ENCODE measurements at places on chromosomes 7 and 10. TPM values are rescaled to one million over a fixed set of nuclear protein-coding genes. Genes with fewer than 3 reads are reported as not detected.

The ACHE gene
- total RNA-seq, result not detected

The ACTR1A gene
- total RNA-seq, result 59.6 TPM

The ADAM12 gene
- total RNA-seq, result not detected

The WEE2 gene
- not detected for total RNA-seq

The AS3MT gene
- 1.2 TPM for total RNA-seq

The PRSS2 gene
- total RNA-seq, result not detected

The AKR1C8 gene
- total RNA-seq, result not detected

The TAS2R4 gene
- total RNA-seq, result 0.38 TPM

The ADRA2A gene
- not detected for total RNA-seq

The KCP gene
- total RNA-seq, result not detected

The WIPF3 gene
- not detected for total RNA-seq

The EMX2 gene
- not detected for total RNA-seq

The FOXK1 gene
- 35.4 TPM for total RNA-seq

The PRSS58 gene
- not detected for total RNA-seq

The AASS gene
- total RNA-seq, result 2.2 TPM

The PBLD gene
- total RNA-seq, result 2.2 TPM

The RNF133 gene
- not detected for total RNA-seq

The FFAR4 gene
- total RNA-seq, result not detected

The SRGN gene
- 197 TPM for total RNA-seq

The EPHA1 gene
- total RNA-seq, result 1.0 TPM

The SEMA3C gene
- not detected for total RNA-seq

The KIN gene
- 6.4 TPM for total RNA-seq

The GPR158 gene
- total RNA-seq, result not detected

The FAM25A gene
- total RNA-seq, result not detected

The CDH23 gene
- total RNA-seq, result 1.6 TPM

The PIK3AP1 gene
- total RNA-seq, result 1.6 TPM

The GRM3 gene
- not detected for total RNA-seq

The SHH gene
- not detected for total RNA-seq

The ALOX5 gene
- 0.14 TPM for total RNA-seq

The HYAL4 gene
- total RNA-seq, result not detected

The TMEM273 gene
- 0.48 TPM for total RNA-seq

The CFTR gene
- not detected for total RNA-seq
